Mucosa of descending colon (tissue), 3 donors: ENCODE measurements at places on chromosomes 2 and 18.

GRCh38 chr18:44526705-44527415 lies 153.8 kb upstream of the SETBP1 start:
- no peak for DNase-seq

GRCh38 chr18:70261141-70261788 lies 27.6 kb upstream of the SOCS6 start:
- no peak for DNase-seq

- no peak for DNase-seq
Measured at GRCh38 chr18:65938592-65939372, 188.0 kb downstream of the CDH7 start.

DNA sequence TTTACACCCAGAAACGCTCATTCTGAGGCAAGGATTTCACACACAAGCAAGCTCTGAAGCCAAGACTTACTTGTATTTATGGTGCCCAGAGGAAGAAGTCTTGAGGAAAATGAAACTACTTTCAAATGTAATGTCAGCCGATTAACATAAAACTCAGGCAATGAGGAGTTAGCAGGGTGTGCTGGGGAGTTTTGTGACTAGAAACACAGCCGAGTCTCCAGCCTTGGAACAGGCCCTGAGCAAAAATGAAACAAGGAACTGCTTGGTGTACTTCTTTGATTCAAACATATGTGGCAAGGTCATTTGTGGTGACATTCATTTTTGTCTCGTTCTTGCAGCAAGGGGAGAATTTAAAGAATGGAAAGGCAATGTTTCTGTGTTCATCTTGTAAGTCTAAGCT lies 4.5 kb downstream of the DYTN start:
- DNase-seq: no peak

- DNase-seq: no peak
Measured at GRCh38 chr2:227031379-227031778, 132.6 kb downstream of the COL4A4 start.

DNA sequence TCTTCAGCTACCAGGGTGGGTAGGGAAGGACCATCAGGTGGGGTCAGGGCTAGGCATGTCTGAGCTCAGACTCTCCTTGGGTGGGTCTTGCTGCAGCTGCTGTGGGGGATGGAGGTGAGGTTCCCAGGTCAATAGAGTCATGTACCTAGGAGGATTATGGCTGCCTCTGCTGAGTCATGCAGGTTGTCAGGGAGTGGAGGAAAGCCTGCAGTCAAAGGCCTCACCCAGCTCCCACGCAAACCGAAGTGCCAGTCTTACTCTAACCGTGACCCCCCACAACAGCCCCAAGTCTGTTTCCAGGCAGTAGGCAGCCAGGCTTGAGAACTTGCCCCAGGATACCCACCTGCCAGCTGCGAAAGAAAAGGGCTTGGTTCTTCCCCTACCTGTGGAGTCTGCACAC lies 113.6 kb upstream of the GALNT5 start:
- DNase-seq: no peak

DNA sequence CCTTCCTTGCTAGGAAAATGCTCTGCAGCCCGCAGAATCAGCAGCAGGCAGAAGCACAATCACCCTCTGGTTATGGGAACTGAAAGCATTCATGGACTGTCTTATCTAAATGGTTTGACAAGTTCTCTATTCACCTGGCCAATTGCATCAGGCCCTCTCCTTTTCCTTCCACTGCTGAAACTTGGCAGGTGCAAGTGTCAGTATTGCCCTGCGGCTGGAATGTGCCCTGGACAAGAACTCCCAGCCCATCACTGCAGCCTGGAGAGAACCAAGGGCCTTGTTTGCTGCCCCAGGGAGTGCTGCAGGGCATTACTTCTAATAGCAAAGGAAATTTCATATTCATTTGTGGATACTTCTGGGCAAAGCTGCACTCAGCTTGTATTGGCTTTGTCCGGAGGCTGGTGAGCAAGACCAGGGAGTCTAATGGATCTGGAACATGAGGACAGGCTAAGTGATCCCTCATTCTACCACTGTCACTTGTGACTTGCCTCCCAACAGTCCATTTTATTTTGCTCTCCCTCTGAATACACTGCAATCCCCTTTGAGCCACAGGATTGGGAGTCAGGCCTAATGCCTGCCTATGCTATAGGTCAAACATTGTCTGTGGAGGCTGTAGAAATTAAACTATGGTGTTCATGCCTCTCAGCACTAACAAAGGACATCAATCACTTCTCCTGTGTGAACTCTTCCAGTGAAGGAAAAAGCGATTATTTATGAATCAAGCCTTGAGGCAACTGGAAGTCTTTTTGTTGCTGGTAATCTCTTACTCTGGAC lies 116.9 kb downstream of the LYPD6B start:
- DNase-seq: no peak

- no peak for DNase-seq
Measured at GRCh38 chr18:54786206-54786605, 42.1 kb upstream of the RAB27B start.

DNA sequence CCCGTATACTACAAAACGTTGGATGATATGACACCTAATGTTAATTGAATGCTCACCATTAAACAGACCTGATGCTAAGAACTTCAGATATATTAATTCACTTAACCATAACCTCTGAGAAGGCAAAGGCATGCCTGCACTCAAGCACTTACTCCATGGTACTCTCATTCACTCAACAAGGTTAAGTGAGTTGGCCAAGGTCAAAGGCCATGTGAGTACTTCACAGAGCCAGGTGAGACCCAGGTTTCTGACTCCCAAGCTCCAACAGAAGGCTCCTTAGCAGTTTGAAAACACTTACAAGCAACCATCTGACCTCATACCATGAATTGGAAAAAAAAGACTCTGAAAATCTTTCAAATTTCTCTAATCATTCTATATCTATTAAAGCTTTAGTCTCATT lies 198.8 kb downstream of the L3MBTL4 start:
- no peak for DNase-seq

GRCh38 chr2:24826773-24827145 lies 33.5 kb downstream of the CENPO start:
- DNase-seq: no peak

GRCh38 chr18:7237673-7238272 lies 6.9 kb downstream of the LRRC30 start:
- DNase-seq: no peak

GRCh38 chr2:120511947-120512710 lies 166.2 kb downstream of the INHBB start:
- no peak for DNase-seq

- no peak for DNase-seq
Measured at GRCh38 chr2:9378433-9379390, 44.6 kb downstream of the ITGB1BP1 start.

- DNase-seq: no peak
Measured at GRCh38 chr2:219398721-219399363, 11.1 kb upstream of the DNPEP start.
